H54 (cell line): ENCODE measurements at places on chromosomes 12 and 14.

GRCh38 chr12:57133013-57133569 lies 4.8 kb downstream of the LRP1 start:
- no peak for DNase-seq

DNA sequence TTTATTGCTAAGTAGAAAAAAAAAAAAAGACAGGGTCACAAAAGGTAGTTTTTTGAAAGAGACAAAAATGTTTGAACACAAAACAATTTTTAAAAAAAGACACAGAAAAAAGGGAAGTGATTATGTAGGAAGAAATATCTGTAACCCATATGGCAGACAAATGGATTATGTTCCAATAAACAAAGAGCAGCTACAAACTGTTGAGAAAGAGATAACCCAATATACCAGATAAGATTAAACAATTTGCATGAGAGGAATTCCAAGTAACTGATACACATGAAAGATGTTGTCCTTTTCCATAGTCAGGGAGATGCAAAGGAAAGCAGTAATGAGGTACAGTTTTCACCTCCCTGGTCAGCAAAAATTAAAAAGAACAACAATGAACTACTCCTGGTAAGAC lies 44.9 kb downstream of the PTPRR start:
- DNase-seq, result no peak

DNA sequence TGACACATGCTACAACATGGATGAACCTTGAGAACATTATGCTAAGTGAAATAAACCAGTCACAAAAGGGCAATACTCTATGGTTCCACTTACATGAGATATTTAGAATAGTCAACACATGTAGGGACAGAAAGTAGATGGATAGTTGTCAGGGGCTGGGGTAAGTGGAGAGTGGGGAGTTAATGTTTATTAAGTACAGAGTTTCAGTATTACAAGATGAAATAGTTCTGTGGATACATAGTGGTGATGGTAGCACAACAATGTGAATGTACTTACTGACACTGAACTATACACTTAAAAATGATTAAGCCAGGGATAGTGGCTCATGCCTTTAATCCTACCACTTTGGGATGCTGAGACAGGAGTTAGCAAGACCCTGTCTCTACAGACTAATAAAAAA lies 8.7 kb downstream of the NUP107 start:
- DNase-seq, result no peak

- no peak for DNase-seq
Observed at GRCh38 chr14:67586369-67586768, 13.7 kb downstream of the PIGH start.

- no peak for DNase-seq
Observed at GRCh38 chr12:124808272-124808671, 55.4 kb downstream of the SCARB1 start.

DNA sequence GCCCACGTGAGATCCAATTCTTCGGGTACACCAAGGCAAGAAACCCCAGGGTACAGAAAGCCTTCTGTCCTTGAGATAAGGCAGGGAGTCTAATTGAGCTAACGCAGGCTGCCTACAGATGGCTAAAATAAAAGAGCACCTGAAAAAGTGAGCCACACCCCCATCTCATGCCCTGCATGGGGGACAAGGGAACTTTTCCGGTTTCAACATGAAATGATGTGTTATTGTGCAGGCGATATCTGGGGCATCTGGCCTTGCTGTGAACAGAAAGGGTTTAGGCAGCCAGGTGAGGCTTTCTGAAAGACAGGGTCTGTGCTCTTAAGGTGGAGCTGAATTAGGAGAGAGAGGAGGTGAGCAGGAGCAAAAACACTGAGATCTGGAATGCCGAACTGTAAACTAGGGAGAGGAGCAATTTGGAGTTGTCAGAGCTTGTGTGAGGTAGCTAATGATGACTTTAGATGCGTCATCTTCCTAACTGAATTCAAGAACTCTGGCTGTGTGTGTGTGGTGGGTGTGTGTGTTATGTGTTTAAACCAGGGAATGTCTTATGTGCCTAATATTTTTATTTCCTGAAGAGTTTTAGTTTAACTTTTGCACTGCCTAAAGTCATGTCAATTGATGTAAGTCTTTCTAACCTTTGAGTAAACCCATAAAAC lies 20.1 kb upstream of the LDHB start:
- no peak for DNase-seq

- DNase-seq, result no peak
Observed at GRCh38 chr14:31435276-31435675, 14.9 kb upstream of the HEATR5A start.

GRCh38 chr12:51323966-51324895 lies at the start of gene BIN2:
TSS of gene BIN2 (minus strand) at chr12:51324174. CDS start at chr12:51324102, 72 bp downstream.
- no peak for DNase-seq

DNA sequence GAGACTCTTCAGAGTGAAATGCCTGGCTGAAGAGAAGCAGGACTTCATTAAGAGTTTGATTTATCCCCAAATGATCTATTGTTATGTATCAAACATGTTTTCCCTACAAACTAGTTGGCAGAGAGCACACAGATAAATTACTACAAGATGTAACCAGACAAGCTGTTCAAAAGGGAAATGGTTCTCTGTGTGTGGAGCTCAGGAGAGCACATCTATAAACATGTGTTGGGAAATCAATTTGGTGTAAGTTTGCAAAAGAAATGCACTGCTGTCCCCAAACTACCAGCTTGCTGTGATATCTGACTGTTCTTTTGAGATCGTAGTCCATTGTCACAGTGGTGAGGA lies 159.2 kb downstream of the PAH start:
- no peak for DNase-seq

DNA sequence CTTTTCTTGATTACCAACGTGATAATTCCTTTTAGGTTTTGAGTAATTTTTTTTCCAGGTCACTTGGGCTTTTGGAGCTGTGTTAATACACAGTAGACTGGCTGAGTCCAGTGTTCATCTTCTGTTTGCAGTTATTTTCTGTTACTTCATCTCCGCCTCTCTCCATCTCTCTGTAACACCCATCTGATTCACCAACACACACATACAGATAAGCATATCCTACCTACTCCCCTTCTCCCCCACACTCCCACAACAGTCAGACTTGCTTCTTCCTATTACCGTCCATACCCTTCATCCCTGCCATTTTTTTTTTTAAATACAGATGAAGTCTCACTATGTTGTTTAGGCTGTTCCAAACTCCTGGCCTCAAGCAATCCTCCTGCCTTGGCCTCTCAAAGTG lies 72.7 kb upstream of the MANSC4 start:
- DNase-seq, result no peak

DNA sequence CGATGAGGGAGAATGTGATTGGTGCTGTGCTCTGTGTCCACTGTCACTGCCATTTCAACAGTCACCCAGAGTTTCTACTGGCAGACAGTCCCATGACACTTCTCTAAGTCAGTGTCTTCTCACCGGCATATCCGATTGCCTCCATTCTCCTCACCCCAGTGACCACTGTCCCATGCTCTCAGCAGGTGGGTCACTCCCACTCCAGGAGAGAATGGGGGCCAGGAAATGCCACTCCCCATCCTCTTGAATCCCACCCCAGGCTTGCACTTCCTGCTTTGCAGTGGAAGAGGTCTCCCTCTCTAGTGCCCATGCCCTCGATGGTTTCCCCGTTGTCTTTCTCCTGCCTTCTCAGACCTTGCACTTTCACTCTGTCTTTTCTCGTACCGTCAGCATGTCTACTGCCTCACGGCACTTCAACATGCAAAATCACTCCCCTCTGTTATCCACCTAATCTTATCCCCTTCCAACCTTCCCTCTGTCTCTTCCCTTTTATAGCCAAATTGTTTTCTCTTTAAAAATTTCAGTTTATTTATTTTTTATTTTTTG lies 2.2 kb upstream of the EP400 start:
- no peak for DNase-seq

DNA sequence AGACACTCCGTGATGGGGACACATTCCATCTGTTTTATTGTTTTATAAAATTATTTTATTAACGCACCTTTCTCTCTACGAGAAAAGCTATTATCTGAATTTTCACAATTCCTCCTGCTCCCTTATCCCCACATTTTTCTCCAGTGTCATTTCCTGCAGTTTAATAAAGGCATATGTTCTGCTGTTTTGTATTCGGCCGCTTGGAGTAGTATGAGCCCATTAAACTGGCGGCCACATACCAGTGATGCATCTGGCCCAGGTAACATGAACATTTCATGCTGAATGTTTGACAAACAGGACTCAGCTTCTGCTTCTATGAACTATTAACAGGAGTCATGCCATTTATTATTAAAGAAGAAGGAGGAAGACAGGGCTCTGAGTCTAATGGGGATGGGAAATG lies 511.0 kb downstream of the TMEM121 start:
- no peak for DNase-seq

- no peak for DNase-seq
Observed at GRCh38 chr12:6551063-6551461, 4.8 kb downstream of the IFFO1 start.

- DNase-seq, result peak; percentile 9
Observed at GRCh38 chr12:29428633-29429032, 47.7 kb upstream of the ERGIC2 start.

- no peak for DNase-seq
Observed at GRCh38 chr12:31222620-31223222, 103.2 kb downstream of the SINHCAF start.

DNA sequence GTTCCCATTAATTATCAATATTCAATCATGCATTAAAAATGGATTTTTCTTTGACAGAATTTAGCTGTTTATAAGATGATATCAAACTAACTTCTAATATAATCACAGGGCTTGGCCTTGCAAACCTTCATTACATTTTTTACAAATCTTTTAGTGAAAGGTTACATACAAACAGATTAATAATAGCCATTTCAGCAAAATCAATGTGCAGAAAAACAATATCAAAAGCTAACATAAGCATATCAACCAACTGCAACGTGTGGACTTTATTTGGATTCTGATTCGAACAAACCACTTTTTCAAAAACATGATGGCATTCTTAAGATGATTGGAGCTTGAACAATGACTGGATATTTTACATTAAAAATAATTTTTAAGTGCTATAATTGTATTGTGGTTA lies 93.6 kb downstream of the OTX2 start:
- DNase-seq, result no peak

DNA sequence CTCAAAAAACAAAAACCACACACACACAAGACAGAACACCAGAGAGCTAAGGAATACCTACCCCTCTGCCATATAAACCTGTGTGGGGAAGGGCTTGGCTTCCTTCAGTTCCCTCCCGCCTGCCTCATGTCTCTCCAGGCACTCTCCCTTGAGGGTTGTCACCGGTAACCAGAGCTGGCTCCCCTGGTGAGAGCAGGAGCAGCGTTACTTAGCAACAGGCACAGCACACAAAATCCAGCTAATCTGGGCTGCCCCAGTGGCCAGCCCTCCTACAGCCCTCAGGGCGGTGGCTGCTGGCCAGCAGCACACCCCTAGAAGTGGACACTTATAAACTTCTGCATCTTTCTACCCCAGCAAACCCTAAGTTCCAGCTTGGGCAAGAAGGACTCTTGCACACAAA lies 21.6 kb upstream of the NR4A1 start:
- peak; percentile 92 for DNase-seq

DNA sequence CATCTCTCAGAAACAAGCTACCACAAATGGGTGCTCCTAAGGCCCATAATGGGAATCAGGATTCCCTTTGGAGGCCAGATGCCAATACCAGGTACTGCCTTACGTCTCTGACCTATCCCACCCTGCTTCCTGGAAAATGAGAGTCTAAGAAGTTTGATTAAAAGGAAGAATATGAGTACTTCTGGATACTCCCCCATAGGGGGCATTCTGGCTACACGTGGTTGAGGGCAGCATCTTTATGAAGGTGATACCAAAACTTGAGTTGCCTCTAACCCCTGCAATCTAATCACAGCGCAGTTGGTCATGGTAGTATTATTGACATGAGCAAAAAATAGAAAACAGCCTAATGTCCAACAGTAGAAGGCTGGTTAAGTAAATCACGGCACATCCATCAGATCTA lies 184.2 kb upstream of the LHX5 start:
- no peak for DNase-seq

GRCh38 chr12:75725521-75726111 lies 214.2 kb upstream of the KRR1 start:
- peak; percentile 18 for DNase-seq

GRCh38 chr12:109463756-109464155 lies 13.3 kb downstream of the KCTD10 start:
- no peak for DNase-seq

- DNase-seq, result no peak
Observed at GRCh38 chr12:48875944-48876515, 10.4 kb upstream of the RND1 start.

GRCh38 chr14:26856876-26857518 lies 259.2 kb upstream of the NOVA1 start:
- DNase-seq, result no peak

DNA sequence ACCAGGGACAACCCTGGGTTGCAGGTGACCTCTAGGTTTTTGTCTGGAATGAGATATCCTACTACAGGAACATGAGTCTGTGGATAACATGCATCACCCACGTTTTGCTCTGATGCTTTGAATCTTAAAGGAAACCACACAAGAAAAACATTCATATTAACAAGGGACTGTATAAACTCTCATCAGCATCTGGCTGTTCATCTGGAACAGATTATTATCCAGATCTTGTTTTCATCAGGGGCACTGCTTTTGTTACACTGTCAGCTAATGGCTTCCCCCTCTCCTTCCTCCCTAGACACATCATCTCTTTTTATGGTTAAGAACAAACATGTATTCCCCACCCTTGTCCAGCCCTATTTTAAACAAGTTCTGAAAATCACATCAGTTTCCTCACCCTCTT lies 1095.7 kb downstream of the AACS start:
- DNase-seq, result no peak

- peak; percentile 45 for DNase-seq
Observed at GRCh38 chr12:54658306-54659264, 10.4 kb upstream of the DCD start.

- no peak for DNase-seq
Observed at GRCh38 chr14:75847584-75847983, 134.2 kb downstream of the TGFB3 start.

DNA sequence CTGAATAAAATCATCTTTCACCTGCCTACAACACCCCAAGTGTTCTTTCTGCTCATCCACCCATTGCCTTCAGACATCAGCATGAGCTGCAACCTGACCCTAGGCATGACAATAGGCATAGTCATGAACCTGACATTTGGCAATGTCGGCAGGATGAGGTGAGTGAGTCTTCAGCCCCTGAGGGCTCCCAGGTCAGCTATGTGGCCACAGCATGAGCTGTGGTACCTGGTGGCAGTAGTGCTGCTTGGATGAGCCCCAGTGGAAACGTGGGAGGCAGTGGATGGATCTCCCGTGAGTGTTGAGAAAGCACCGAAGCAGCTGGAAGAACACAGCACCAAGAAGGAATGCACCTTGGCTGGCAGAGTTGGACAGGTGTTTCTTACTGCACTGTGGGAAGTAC lies 334.8 kb upstream of the FAR2 start:
- no peak for DNase-seq
